ENCODE measurements at places on chromosomes 4 and X.

GRCh38 chr4:147899512-147899911 is 167.6 kb downstream of the ARHGAP10 start:
- DNase-seq = no peak

- no peak for DNase-seq
Observed at GRCh38 chrX:24369816-24370215, 9.4 kb downstream of the SUPT20HL1 start.

DNA sequence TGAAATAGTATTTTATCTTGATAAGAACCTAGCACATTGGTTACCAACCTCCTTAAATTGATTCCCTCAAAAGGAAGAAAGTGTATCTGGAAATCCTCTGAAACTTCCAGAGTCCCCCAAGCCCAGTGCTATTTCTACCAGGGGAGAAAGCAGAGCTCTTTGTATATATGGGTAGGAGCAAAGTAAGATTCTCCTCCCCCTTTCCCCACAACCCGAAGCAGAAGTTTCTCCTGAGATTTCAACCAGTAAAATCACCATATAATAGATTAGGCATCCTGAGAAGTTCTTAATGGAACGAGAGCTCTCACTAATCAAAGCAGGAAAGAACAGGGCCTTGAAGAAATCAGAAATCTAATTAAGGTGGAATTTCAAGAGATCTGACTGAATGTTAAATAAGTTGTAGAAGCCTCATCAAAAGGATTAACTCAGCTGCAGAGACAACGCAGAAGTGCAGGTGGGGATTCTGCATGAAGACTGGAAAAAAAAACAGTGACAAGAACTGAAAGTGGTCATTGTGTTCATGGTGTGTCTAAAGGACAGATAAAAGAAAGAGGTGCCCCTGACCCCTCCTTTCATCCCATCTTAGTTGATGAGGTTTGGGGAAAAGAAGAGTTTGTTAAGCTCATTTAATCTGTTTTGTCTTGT is 39.1 kb downstream of the VSIG4 start:
- DNase-seq = no peak

DNA sequence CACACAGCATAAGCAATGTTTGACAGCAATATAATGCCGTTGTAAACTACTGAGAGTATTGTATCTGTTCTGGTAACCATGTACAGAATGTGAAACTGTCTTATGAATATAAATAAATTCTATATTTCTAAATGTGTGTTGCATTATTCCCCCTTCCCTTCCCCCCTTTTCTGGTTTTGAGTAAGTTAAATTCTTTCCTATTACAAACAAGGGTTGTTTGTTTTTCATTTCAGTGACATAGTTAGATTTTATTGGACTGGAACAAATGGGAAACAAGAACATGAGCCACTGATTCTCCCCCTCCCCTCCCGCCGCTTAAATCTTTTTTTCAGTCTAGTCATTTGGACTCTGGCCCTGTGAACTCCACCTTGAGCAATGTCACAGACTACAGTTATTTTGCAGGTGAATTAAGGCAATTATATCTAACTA is 69.8 kb downstream of the GPAT3 start:
- no peak for DNase-seq

DNA sequence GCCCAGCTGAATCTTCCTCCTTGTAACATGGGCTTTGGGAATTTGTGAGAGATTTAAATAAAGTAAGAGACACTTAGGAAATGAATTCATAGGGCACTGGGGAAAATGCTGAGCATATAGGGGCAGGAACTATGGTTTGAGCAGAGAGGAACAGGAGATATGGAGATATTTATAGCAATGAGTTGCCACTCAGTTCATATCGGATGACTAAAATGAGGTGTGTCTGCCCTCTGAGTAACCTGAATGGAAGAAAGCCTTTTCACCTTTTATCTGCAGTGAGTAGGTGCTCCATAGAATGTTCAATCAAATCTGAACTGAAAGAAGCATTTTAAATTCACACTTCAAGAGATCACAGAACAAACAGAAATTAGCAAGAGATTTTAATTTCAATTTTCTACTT is 105.7 kb downstream of the CEP44 start:
- DNase-seq = no peak

- DNase-seq = no peak
Observed at GRCh38 chr4:8004066-8004465, 64.4 kb upstream of the AFAP1 start.

GRCh38 chrX:2928191-2928582 is 952 bp downstream of the ARSD start:
- DNase-seq = no peak

GRCh38 chrX:152530967-152531366 is 79.9 kb upstream of the GABRA3 start:
- no peak for DNase-seq

DNA sequence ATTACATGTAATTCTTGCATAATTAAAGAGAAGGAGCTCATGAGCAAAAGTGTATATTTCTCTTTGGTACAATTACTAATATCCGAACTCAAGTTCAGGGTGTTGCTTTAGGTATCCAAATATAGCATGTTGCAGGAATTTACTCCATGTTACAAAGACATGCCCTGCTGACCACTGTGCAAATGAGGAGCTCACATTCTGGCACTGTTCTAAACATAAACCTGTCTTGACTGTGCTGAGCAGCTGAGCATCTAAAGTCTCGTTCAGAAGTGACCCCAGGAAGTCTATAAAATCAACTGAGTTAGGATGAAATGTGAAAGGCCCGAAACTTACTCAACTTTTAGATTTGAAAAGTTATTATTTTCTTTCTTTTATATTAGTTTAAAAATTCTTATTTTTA is 124.3 kb downstream of the STIM2 start:
- DNase-seq = no peak

DNA sequence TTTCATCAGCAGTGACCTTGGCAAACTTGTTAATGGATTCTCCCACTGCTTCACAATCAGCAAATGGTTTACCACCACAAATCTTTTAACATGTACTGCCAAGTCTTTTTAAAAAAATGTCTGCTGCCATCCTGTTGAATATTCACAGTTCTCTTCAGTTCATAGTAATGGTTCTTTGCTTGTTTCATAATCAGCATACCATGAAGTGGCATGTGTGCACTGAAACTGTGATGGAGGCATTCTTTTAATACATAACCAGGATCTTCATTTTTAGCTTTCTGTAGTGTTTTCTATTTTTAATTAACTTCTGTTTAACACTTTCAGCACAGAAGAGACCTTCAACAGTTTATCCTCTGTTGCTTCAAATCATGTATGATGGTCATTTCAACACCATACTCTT is 230.1 kb upstream of the ARSJ start:
- DNase-seq = no peak

- no peak for DNase-seq
Observed at GRCh38 chr4:157908691-157909090, 264.1 kb downstream of the GASK1B start.

DNA sequence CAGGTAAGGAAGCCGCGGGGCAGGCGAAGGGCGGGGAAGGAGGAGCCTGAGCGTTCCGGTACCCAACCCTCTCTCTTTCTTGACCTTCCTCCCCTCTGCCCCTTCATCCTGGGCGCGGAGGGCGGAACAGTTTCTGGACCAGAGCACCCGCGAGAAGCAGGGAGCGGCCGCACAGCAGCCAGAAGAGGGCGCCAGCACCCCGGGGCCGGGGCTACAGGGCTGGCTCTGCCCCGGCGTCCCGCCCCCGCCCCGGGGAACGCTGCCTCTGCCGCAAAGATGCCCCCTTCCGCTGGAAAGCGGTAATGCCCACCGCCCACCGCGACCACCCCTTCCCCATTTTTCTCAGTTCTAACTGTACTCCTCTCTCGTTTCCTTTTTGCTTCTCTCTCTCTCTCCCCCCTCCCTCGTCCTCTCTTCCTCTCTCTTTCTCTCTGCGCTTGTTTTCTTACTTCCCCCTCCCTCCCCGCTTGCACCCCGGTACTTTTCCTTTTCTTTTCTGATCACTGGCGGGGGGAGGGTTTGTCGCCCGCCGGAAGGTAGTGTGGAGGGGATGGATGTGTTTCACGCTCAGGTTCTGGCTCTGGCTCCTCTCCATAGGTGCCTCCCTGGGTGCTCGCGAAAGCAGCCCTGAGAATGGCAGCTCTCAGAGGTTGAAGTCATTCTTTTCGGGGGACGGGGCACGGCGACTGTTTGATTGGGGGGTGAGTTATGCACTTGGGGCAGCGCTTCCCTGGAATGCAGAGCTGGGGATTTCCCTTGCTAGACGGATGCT is 13.1 kb upstream of the PRDM8 start:
- peak; percentile 92 for DNase-seq

- DNase-seq = no peak
Observed at GRCh38 chr4:186807808-186808629, 84.4 kb upstream of the FAT1 start.

DNA sequence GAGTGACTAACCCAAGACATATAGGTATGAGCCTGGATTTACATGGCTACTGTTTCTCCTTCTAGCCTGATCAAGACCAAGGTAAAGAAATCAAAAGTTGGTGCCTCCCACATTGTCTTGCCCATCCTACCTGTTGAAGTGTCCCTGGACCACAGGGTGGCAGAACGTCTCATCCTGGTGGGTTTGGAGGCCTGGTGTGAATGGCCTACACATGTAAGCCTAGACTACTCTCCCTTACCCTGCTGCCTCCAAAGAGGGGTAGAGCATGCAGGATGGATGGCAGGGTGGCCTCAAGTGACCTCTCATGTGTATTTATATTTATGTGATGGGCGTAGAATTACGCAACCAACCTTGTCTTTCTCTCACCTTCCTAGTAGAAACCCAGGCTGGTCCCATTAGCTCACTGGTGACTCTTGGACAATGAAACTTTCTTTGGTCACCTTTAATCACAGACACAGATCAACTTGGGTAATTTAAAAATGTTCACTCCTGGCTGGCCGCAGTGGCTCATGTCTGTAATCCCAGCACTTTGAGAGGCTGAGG is 73.3 kb upstream of the SOD3 start:
- DNase-seq = no peak

DNA sequence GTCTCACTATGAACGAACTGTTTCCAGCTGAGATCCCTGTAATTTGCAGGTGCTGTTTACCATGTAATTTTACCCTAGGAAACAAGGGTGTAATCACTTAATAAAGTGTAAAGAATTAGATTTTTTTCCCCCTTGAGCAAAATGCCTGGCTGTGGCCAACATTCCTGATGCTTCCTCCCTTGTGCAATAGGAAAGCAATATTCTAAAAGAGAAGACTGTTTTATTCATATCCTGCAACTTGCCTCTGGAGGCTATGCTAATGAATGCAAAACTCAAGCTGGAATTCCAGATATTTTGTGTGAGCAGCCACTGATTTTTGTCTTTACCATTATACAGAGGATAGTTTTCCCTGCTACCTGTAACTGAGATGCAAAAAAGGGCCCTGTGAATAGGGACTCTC is 98.0 kb downstream of the AWAT2 start:
- no peak for DNase-seq

- DNase-seq = no peak
Observed at GRCh38 chr4:26431461-26432180, 58.7 kb downstream of the CCKAR start.

GRCh38 chr4:120198411-120198810 is 131.8 kb upstream of the MAD2L1 start:
- no peak for DNase-seq

DNA sequence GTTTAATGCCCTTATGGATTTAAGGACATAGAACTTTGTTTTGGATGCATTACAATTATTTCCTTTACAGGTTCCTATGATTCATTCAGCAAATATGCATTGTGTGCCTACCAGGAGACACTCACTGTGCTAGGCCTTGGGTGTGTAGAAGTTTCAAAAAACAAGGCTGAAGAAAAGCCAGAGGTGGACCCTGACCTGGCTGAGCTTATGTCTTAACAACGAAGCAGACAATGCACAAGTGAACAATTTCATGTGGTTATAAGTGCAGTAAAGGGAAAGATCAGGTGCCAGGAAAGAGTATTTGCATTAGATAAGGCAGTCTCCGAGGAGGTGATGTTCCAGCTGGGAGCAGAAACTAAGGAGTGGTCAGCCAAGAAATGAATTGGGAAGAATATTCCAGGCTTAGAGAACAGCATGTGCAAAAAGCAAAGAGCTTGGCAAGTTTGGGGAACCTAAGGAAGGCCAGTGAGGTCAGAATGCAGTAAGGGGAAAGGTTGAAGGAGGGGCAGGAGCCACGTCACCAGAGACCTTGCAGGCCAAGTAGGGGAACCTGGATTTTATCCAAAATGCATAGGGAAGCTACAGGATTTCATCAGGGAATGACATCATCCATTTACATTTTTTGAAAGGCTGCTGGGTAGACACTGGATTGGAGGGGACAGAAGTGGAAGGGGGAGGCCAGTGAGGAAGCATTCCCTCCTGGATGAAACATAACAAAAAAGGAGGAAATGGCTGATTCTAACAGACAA is 193.6 kb downstream of the SOWAHB start:
- no peak for DNase-seq

GRCh38 chrX:2708592-2709188 is 17.6 kb downstream of the CD99 start:
- no peak for DNase-seq

GRCh38 chr4:140742838-140743193 is 13.4 kb downstream of the TBC1D9 start:
- no peak for DNase-seq

- no peak for DNase-seq
Observed at GRCh38 chr4:102511830-102512605, 10.9 kb downstream of the NFKB1 start.

GRCh38 chr4:121517241-121517640 is 136.4 kb upstream of the QRFPR start:
- DNase-seq = no peak

DNA sequence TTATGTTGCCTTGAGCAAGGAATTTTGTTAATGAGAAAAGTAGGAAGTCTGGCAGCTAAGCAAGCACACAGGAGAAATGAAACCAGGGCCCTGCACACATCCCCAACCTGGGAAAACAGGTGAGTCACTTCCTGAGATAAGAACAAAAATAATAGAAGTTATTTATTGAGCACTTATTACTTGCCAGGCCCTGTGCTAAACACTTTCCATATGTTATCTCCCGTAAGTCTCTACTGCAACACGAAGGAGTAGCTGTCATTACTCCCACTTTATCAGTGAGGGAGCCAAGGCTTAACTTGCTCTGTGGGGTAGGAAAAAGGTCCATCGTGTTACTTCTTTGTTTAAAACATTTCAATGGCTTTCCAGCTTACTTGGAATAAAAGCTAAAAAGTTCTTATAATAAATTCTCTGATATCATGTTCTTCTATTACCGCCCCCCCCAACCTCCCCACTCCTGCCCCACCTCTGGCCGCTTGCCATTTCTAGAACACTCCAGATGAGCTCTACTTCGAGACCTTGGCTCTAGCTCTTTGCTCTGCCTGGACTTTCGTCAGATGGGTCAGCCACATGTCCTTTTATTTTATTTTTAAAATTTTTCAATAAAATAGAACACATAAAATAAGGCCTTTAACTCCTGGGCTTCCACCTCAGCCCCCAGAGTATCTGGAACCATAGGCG is 36.3 kb upstream of the PLAC8 start:
- no peak for DNase-seq

Data from activated T-helper 1 cell treated with anti-CD3 and anti-CD28 coated beads, Interleukin-12 subunit alpha, Interleukin-12 subunit beta, Interleukin-2, Interleukin-4 antibody, amounts not matched to agents 30 ng/mL and 10 ng/mL and 1 ng/mL, durations not matched to agents 14 hours and 24 hours and 36 hours (primary cell).